Renal pelvis (tissue), 12 donors: ENCODE measurements at places on chromosomes 3 and 15. TPM values are rescaled to one million over a fixed set of nuclear protein-coding genes. Genes with fewer than 3 reads are reported as not detected.

DNA sequence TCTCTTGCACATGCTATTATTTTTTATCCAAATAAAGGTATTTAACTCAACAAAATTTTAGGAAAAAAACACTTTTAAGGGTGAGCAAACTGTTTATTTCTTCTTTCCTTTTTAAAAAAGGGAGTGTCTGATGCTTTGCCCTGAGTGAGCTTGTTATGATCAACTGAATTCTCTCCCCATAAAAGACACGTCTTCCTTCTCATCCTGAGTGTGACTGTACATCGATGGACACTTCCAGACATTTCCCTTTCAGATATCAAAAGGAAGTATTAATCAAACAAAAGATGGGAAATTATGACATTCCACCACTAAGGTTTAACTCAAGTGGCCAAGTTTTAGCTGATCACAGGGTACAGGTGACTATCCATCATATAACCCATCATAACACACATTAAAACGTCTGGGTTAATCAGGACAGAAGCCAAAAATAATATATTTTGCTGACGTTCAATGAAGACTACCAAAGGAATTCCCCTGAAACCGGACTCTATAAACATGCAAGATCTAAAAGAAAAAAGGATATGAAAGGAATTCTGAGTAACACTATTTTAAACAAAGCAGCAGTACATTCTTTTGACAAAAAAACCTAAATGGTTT lies 354.8 kb downstream of the MECOM start:
- no peak for DNase-seq

DNA sequence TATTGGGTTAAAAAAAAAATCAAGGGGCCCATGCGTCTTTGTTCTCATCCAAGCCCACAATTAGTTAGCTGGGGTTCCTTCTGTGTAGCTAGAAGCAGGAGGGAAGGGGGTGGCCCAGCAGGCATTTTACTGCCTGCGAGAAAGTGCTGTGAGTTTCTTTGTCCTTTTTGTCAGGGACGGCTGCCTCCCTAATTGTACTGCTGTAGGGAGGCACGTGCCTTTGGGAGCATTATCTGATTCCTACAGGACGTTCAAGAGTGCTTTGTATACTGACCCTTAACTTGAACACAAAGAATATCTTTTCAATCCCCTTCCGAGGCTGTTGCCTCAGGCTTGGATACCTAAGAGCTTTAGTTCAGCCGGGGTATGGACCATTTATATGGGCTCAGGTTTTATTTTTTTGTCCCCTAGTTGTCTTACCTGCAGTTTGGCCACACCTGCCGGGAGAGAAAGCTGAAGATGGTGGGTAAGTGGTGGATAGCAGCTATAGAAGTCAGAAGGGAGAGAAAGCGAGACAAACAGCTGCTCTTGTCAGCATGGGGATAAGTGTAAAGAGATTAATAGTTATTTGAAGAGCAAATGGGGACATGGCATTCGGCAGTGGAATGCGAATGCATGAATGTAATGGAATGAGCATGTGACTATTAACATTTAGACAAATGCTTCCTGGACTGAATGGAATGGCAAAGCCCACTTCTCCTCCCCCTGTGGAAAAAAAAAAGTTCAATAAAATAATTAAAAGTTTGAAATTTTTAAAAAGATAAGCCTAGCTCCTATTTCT lies 175.2 kb downstream of the TP63 start:
- DNase-seq, result peak; percentile 37

SI gene
- polyA plus RNA-seq, result 0.05 TPM

RAB6B gene
- polyA plus RNA-seq, result 18.4 TPM
